ENCODE measurements at places on chromosomes 3 and 15. TPM values are rescaled to one million over a fixed set of nuclear protein-coding genes. Genes with fewer than 3 reads are reported as not detected.

Gene CLDN16
- not detected for total RNA-seq

Gene GHRL
- not detected for total RNA-seq

Gene SLC24A5
- not detected for total RNA-seq

Gene GOLGA8H
- total RNA-seq = 0.16 TPM

Gene SPINK8
- not detected for total RNA-seq
